Activated CD4-positive, CD25-positive, alpha-beta regulatory T cell treated with anti-CD3 and anti-CD28 coated beads, Interleukin-2, amount 50 U/mL, for 16 hours (primary cell): ENCODE measurements at places on chromosomes 4 and X.

DNA sequence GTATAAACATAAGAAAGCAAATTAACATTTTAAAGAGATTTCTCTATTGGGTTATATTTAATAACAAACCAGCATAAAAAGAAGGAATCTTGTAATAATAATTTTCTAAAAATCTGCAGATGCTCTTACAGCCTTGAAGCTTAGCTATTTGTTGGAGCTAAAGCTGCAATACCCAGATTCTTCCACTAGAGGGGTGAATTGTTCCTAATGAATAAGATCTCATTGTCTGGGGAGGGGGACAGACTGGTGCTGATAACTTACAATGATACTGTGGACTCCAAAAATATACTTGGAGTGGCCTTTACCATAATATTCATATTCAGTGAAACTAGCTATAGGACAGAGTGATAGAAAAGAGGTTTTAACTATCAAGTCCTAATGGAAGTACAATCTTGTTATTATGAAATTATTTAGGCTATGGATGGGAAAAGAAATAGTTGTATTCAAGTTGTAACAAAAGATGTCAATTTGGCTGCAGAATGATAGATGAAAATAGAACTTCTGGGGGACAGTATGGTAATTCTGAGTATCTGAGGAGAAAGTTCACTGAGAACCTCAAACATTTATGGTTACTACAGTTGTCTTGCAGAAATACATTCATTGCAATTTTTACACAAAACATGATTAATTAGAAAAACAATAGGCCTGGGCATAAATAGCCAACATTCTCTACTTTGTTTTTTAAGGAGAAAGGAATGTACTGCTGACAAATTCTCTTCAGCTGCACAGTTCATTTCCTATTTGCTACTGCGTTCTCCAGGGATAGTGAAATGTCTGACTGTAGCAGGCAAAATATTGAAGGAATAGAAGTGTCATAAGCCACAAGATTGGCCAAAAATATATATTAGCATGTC lies 443.3 kb downstream of the GBA3 start:
- no peak for DNase-seq

DNA sequence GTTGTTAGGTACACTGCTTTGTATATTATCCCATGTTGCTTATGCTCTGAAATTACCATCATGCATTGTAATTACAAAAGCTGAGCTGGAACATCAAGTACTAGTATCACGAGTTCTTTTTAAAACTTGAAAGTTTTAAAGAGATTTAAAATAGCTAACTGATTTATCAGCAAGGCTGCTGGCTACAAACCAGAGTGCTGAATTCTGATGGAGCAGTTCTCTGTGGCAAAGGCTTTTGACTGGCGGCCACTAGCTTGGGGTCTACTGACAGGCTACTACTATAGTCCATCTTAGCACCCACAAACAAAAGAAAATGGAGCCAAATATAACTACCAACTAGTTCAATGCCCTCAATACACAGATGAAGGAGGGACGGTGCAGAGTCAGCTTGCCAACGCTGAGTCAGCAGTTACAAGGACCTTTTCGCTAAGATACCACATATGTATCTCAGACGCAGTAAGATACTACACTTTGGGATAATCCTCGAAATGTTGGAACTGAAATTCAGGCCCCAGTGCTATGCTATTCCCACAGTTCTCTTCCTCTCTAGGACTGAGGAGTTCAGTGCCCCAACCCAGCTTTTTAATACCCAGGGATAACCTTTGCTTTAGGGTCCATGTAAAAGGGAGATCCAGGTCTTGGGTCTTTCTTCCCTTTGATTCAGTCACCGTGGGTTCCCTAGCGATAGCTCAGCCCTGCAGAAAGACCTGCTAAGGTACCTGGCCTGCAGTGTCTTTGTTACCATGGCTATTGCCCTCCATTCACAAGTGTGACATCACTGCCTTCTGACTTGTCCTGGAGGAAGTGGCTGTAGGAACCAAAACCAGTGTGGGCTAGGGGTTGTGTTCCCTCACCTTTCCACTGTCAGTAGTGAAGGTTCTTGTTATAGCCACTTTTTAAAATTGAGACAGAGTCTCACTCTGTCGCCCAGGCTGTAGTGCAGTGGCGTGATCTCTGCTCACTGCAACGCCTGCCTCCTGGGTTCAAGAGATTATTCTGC lies 22.8 kb downstream of the MFAP3L start:
- no peak for DNase-seq

GRCh38 chr4:52861171-52861823 lies 820 bp upstream of the RASL11B start:
- no peak for DNase-seq

DNA sequence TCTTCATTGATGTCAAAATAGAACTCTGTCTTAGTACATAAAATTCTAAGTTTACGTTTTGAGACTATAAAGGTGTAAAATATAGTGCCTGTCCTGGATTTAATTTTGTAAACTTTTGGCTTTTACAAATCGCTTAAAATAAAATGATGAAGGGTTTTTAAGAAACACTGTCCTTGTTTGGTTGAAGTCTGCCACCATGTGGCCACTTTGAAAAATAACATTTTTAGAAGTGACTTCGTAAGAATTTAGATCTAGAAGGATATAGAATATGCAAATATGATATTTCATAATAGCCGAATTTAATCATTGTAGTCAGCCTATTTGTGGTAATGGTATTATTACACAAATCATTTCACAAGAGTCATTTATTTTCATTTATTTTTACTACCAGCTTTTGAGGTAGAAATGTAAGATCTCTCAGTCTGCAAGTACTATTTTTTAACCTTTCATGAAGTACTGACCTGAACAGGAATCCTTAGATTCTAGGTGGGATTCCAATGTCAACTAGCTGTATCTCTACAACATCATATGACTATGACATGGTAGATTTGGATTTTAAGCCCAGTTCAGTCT lies 31.0 kb upstream of the FAT4 start:
- DNase-seq, result no peak

GRCh38 chr4:176385601-176386000 lies 65.8 kb downstream of the SPCS3 start:
- DNase-seq, result no peak

DNA sequence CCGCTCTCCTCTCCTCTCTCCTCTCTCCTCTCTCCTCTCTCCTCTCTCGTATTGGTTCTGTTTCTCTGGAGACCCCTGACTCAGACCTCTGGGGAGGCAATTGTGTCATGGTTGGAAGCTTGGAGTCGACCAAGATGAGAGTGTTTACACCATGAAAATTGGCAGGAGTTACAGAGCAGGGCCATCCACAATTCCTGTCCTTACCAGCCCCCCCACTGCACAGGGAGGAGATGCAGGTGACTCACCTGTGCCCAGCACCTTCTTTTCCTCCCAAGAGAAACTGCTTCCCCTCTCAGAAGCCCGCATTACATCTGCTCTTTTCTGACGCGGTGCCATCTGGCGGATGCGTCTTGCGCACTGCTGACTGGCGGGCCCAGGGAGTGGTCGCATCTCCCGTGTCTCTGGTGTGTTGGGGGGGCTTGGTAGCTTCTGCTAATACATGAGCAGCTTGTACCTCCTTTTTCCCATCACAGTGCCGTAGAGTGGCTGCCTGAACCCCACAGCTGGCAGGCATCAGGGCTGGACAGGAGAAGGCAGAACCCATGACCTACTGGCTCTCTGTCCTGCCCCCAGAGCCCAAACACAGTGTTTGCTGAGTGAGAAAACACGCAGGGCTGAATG lies 31.4 kb upstream of the GPR78 start:
- DNase-seq, result no peak

GRCh38 chr4:40675166-40675565 lies 45.5 kb upstream of the RBM47 start:
- no peak for DNase-seq

DNA sequence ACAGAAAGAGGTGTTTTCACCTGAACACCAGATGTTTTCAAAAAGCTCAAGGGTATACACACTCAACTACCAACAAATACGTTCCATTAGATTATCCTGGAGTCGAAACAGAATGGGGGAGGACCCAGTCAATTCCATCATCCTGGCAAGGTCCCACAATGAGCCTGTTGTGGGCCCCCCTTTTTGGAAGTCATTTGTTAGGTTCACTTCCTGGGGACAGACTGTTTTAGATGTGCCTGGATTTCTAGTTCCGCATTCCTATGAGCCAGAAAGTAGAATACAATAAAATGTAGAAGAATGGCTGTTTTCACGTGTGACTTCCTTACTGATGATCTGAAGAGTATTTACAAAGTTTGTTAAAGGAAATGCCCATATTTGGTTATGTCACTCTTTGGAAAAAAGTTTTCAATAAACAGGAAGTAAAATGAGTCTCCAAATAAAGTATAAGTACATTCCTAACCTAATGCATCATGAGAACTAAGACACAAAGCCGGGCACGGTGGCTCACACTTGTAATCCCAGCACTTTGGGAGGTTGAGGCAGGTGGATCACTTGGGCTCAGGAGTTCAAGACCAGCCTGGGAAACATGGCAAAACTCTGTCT lies 192.5 kb downstream of the MAML3 start:
- DNase-seq, result no peak

DNA sequence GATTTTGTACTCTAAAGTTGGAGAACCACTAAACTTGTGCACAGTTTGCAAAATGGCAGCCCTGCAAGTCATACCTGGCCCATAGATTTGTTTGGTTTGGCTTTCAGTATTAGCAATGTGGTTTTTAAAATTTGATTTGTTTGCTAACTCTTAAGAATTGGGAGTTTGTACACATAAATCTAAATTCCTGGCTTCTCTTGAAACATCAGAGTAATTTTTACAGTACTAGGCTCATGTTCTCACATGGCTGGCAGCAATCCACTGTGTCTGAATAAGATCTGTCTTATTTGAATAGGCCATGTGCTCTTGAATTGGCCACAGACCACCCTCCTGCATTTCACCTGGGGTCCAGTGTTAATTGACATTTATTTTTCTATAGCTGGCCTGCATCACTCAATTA lies 21.3 kb downstream of the DIAPH2 start:
- no peak for DNase-seq

- no peak for DNase-seq
Measured at GRCh38 chr4:52942936-52943335, 80.8 kb downstream of the RASL11B start.

- DNase-seq, result no peak
Measured at GRCh38 chr4:57037982-57038604, 59.4 kb downstream of the POLR2B start.

DNA sequence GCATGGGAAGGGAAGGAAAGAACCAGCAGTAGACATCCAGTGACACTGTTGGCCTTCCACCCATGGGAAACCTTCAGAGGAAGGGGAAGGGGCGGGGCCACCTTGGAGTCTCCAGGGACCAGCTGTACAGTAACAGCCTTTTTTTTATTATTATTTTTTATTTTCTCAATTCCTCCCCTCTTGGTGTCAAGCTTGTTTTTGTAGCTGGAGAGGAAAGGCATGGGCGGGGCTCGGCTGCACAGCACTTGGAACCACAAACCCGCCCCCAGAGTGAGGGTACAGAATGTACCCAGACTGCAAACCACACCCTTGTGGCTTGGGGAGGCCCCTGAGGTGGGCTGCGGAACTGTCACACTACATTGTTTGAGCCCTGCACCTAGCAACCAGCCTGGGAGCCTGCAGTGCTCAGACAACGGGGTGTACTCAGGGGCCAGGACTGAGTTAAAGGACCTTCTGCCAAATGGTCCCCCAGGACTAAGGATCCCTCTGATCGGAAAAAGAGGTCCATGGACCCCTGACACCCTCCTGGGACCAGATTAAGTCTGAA lies 45.7 kb downstream of the PRPS1 start:
- peak; percentile 78 for DNase-seq

DNA sequence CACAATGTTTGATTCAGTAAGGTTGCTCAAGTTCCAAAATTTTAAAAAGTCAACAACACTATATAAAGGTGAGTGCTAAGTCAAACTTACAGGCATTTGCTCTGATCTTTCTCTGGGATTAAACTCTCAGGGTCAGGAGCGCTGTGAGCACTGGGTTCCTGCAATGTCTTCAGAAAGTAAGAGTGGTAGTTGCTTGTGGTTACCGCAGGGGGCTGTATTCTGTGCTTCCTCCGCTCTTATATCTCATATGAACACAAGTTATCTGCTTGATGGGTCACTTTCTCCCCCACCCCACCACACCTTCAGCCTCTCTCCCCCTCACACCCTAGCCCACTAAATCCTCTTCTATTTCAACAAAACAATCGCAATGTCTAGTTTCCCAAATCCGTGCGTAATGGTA lies 116.4 kb upstream of the IGSF1 start:
- no peak for DNase-seq

DNA sequence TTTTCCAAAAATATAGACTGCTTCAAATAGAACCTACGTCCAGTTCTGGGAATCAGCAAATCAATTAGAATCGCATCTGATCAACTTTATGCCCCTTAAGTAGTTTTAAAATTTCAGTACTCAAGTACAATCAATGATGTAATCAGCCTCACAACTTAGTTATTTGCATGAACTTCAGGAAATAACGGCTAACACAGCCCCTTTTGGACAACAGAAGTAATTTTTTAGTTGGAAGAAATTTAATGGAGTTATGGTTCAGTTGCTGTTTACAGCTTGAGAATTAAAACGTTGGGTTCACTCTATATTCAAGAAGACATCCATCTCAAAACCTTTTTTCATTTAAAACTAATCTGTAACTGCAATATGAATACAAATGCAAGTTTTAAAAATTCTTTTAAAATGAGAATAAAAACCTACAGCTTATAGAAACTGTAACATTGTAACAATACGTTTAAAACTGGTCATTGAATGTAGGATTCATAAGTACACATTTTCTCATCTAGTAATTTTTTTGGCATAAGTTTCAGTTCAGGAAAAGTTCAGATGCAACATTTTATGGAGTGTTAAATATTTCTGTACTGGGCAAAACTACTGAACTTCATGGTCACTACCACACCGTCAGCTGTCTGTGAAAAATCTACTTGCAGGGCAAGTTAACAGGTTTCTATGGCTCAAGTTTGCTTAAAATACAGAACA lies 956 bp downstream of the TAPT1 start:
- DNase-seq, result no peak

DNA sequence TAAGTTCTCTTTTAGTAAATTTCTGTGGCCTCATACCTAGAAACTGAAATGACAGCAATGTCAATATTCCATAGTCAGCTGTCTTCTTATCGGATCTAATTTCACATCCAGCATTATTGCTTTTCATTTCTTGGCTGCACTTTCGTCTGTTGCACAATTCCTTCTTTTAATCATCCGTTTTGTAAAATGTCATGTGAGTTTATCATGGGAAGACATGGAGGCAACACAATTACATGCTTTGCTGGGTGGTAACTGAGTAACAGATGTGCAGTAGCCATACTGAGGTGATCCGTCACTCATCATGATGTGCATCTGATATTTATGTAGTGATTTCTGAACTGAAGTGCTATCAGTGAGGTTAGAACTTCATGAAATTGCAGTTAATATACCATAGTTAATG lies 68.3 kb upstream of the SLC7A11 start:
- DNase-seq, result no peak

DNA sequence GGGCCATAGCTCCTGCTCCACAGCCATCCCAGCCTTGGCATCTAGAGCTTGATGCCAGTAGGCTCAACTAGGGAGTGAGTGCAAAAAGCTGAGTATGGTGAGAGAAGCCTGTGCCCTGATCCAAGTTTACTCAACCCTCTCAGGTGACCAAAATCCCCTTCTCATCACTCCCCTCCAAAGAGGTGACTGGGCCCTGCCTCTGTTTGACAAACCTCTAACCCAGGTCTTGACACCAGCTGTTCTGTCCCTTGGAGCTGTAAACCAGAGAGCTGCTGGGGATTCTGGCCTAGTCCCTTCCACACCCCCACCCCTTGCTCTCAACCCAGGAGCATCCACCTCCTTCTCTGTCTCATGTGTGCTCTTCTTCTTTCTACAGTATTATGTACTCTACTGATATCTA lies 73.5 kb downstream of the MSN start:
- DNase-seq, result no peak
